ENCODE measurements at places on chromosomes 13 and 19.

DNA sequence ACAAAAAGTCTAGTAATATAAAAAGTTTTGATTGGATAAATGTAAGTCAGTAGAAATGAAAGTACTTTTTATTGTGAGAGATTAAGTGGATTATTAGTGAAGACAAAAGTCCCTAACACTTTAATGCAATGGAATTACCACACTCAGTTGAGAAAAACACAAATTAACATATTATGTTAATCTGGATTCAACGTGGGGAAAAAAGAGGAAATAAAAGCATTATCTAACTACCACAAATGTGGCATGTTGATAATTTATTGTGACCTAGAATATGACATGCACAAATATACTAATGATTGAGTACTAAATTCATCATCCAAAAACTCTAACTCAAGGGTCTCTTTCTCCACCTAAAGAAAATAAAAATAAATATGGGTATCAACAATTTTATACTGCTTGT is 41.5 kb downstream of the FOXO1 start:
- DNase-seq, result no peak

DNA sequence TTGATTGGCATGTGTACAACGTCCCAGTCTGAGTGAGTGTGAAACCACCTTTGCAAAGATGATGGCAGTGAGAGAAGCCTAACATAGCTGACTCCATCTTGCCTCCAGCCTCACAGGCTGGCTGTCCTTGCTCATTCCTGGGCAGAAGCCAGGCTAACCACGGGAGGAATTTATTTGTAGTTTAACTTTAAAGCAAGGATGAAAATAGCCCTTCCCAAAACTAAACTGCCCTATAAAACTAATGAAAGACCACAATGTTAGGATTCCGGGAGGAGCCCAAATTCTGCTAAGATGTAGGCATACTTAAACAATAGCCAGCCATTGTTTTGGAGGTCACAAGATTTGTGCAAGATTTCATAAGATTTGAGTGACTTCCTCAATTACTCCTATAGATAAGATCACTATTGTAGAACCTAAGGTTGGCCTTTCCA is 96.6 kb upstream of the LSM14A start:
- DNase-seq, result no peak

GRCh38 chr13:95588721-95589120 is 36.2 kb downstream of the CLDN10 start:
- no peak for DNase-seq

GRCh38 chr19:16070366-16070990 is 5.8 kb upstream of the TPM4 start:
- DNase-seq, result no peak

DNA sequence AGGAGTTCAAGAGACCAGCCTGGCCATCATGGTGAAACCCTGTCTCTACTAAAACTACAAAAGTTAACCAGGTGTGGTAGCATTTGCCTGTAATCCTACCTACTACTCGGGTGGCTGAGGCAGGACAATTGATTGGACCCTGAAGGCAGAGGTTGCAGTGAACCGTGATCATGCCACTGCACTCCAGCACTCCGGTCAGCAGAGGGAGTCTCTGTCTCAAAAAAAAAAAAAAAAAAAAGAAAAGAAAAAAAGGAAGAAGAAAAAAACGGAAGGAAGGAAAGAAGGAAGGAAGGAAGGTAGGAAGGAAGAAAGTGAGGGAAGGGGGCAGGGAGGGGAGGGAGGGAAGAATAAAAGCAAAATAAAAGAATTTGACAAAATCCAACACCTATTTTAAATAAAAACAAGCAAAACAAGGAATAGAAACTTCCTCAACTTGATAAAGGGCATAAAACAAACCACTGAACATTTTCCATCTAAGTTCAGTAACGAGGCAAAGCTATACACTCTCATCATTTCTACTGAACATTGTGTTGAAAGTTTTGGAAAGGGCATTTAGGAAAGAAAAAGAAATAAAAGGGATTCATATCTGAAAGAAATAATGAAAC is 411.6 kb upstream of the SLITRK5 start:
- no peak for DNase-seq

- no peak for DNase-seq
These were observed 222.2 kb upstream of the SERP2 start for GRCh38 chr13:44151474-44151873.

DNA sequence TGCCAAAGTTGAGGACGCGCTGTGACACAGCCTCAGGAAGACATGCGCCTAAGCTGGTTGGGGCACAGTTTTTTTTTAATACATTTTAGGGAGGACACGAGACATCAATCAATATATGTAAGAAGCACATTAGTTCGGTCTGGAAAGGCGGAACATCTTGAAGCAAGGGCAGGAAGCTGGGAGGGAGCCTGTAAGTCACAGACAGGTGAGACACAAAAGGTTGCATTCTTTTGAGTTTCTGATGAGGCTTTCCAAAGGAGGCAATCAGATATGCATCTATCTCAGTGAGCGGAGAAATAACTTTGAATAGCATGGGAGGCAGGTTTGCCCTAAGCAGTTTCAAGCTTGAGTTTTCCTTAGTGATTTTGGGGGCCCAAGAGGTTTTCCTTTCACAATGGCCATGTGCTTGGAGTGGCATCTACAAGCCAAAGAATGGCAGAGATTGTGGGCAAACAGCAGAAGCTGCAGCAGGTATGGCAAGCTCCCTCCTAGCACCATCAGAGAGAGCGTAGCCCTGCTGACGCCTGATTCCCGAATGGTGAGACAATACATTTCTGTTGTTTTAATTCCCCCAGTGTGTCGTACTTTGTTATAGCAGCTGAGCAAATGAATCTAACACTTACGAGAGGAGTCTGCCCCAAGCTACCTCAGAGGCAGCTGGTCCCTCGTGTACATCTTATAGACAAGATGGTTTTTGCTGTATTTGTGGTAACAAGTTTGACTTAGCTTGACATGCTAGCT is 99.5 kb upstream of the TMTC4 start:
- no peak for DNase-seq

DNA sequence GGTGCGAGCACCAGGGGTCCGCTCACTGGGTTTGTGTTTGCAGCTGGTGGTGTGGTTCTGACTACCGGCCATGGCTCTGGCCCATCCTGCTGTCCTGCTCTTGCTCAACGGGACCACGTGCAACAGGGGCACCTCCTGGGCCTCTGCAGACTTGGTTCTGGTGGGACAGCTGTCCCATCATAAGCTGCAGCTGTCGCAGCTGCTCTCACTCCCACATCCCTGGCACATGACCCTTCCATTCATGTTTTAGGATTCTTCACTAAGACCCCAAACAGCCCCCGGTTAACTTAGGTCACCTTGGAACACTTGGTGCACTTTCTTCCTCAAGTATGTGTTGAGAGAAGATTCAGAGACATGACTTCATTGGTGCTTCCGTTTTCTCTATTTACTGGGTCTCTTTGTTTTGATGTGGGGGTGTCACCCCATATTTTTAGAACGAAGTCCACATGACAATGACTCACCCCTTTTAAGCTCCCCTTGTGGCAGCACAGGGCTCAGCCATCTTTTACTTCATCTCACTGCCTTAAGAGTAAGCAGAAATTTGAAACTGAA is 68.4 kb upstream of the ARHGEF7 start:
- no peak for DNase-seq

DNA sequence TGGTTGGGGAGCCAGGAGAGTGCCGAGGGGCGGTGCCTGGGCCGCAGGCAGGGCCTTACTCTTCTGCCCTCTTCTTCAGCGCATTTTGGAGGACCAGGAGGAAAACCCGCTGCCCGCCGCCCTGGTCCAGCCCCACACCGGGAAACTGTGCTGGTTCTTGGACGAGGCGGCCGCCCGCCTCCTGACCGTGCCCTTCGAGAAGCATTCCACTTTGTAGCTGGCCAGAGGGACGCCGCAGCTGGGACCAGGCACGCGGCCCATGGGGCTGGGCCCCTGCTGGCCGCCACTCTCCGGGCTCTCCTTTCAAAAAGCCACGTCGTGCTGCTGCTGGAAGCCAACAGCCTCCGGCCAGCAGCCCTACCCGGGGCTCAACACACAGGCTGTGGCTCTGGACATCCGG is 9.4 kb downstream of the PGLS start:
- no peak for DNase-seq

DNA sequence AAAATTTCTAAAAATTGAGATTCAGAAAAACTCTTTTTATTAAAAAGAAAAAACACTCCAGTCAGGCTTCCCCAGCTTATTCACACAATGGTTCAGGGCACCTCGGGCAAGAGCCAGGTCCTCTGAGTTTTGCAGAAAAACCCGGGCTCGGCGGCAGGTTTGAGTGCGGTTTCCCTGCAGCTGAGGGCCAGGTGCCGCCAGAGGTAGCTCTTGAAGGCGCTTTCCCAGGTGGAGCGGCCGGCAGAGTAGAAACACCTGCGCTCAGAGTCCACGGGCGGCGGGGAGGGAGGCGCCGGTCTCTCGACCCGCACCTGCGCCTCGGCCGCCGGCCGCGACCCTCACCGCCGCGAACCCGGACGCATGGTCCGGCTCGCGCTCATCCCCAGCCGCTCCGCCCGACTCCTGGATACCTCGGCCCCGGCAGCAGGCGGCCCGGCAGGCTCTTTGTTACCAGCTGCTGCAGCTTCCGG is 444 bp downstream of the PROSER1 start:
- DNase-seq, result no peak

DNA sequence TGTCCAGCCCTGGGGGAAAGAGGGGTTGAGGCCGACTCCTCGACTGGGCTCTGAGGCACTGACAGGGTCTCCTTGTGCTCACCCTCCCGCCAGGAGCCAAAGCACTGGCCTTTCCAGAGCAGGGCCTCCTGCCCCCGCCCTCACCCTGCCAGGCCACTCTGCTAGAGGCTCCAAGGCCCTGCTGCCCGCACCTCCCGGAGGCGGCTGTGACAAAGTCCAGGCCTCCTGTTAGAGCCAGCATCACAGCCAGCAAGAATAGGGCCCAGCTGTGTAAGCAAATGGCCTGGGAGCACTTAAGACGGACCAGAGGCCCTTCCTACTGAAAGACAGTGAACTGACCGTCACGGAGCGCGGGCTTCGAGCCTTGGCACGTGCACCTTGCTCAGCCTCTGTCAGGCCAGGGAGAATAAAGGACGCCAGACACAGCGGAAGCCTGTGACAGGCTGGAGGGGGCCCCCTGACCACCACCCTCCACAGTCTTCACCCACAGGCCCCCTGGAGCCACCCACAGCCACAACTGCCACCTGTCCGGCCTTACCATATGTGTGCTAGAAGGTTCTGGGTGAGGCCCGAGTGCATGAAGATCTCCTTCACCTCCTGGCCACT is 50.9 kb downstream of the EPS15L1 start:
- no peak for DNase-seq

GRCh38 chr19:31960474-31960873 is 384.9 kb upstream of the ZNF507 start:
- no peak for DNase-seq

DNA sequence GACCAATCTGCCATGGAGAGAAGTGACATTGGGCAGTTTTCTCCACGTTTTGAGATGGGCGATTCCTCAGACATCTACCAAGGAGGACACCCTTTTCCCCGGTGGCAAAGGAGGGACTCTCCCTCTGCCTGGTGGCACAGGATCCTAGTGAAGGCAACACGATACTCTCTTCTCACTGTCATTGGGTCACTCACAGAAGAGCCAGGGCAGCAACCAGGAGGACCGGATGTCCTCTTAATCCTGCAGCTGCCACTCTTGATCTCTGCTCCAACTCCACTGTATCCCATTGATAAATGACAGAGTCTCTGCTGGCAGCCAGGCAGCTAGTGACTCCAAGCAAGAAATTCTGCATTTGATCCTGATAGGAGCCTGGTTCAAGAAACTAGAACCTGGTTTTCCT is 42.2 kb downstream of the COL4A2 start:
- no peak for DNase-seq

DNA sequence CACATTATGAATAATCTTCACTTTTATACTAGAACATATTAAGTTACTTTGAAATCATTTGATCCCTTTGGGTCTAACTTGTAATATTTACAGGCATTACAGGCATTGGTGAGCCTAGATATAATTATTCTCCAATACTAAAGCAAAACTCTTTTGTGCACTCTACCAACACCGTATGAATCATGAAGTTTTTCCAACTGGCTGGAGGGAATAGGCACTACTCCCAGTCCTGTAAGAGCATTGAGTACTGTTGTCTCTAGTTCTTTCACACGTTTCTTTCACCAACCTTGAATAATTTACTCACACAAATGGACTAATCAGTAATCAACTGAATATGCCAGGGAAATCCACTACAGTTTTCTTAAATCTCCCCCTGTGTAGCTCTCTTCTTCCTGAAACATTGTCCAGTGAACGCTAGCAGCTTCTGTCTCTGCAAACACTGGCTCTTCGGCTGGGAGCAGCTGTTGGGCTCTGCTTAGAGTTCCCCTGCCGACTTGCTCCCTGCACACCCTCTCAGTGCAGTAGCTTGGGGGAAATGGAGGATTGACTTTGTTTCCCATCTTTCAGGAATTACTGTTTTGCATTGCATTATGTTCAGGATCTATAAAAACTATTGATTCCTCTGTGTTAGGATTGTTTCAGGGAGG is 476.7 kb downstream of the RFC3 start:
- DNase-seq, result no peak

DNA sequence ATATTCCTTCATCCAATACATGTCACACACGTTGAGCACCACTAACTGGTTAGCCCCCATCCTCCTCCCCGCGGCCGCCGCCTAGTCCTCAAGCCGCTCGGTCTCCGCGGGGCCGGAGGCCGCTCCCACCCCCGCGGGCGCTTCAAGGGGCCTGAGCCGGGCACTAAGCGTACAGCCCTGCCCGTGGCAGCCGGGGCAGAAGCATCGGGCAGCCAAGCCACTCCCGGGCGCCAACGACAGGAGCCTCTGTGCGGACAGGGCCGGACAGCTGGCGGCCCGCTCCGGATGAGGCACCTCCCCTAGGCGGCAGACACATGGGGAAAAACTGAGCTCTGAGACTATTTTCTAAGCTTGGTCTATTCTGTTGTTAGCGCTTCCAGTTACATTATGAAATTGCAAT is 2.8 kb upstream of the ZNF543 start:
- no peak for DNase-seq

- DNase-seq, result no peak
These were observed 173.9 kb downstream of the FOXO1 start for GRCh38 chr13:40492511-40492910.

GRCh38 chr19:32405431-32406160 is at the start of gene DPY19L3:
Gene DPY19L3, plus strand, starts transcription at chr19:32405770. Its CDS starts 2,484 bp downstream, at chr19:32408254.
- DNase-seq, result peak; percentile 63

DNA sequence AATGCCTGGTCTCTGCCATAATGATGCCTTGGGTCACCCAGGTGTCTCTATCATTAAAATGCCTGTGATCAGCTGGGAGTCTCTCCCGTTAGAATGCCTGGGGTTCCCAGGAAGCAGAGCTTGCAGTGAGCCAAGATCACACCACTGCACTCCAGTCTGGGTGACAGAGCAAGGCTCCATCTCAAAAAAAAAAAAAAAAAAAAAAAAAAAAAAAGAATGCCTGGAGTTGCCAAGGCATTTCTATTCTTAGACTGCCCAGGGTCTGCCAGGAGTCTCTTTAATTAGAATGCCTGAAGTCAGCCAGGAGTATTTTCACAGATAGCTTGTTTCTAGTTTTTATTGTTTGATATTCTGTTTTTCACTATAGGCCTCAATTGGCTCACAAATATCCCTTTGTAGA is 1552.5 kb downstream of the UQCRFS1 start:
- DNase-seq, result no peak

GRCh38 chr19:51727349-51727880 is 3.6 kb upstream of the HAS1 start:
- no peak for DNase-seq

Data from cerebellar nuclear complex (tissue), 1 donor.